ENCODE measurements at places on chromosomes 16 and 17.
A peak's percentile ranks its signal among the peaks of the same experiment; 100 is the strongest.

GRCh38 chr16:80367037-80367658 lies 173.6 kb upstream of the DYNLRB2 start:
- H3K27ac ChIP-seq = no peak overlapping the region
- DNase-seq = no peak
- no peaks in the 10 kb centered on the region for H3K36me3 ChIP-seq

- DNase-seq = peak; percentile 55
- H3K4me1 ChIP-seq = peaks cover 7% of the 10 kb centered on the region
- no peaks in the 10 kb centered on the region for H3K27me3 ChIP-seq
- no peak overlapping the region for H3K27ac ChIP-seq
- no peak overlapping the region for H3K4me3 ChIP-seq
Measured at GRCh38 chr16:19348578-19349315, 63.2 kb downstream of the CLEC19A start.

GRCh38 chr16:14529010-14529669 lies 100.9 kb downstream of the PARN start:
- H3K4me1 ChIP-seq = peaks cover 3% of the 10 kb centered on the region
- H3K4me3 ChIP-seq = peak overlapping the region; percentile 21
- no peaks in the 10 kb centered on the region for H3K36me3 ChIP-seq
- H3K27ac ChIP-seq = no peak overlapping the region
- DNase-seq = peak; percentile 65
- H3K27me3 ChIP-seq = no peaks in the 10 kb centered on the region

GRCh38 chr16:4535627-4536108 lies 2.9 kb downstream of the CDIP1 start:
- H3K4me1 ChIP-seq = peaks cover 53% of the 10 kb centered on the region
- H3K27ac ChIP-seq = no peak overlapping the region
- no peaks in the 10 kb centered on the region for H3K27me3 ChIP-seq
- H3K4me3 ChIP-seq = no peak overlapping the region
- H3K36me3 ChIP-seq = peaks cover 17% of the 10 kb centered on the region

- no peak for DNase-seq
- no peak overlapping the region for H3K4me3 ChIP-seq
- no peaks in the 10 kb centered on the region for H3K4me1 ChIP-seq
- H3K36me3 ChIP-seq = no peaks in the 10 kb centered on the region
- H3K27me3 ChIP-seq = no peaks in the 10 kb centered on the region
Measured at GRCh38 chr17:78306913-78307312, 53.0 kb downstream of the SOCS3 start.

- no peak overlapping the region for H3K27ac ChIP-seq
- DNase-seq = no peak
- no peaks in the 10 kb centered on the region for H3K36me3 ChIP-seq
- H3K27me3 ChIP-seq = peaks cover 2% of the 10 kb centered on the region
- H3K4me3 ChIP-seq = no peak overlapping the region
Measured at GRCh38 chr17:16942141-16943031, 29.5 kb downstream of the TNFRSF13B start.

Data from spinal cord (tissue), 10 donors.